ENCODE measurements at places on chromosomes 4 and X.

DNA sequence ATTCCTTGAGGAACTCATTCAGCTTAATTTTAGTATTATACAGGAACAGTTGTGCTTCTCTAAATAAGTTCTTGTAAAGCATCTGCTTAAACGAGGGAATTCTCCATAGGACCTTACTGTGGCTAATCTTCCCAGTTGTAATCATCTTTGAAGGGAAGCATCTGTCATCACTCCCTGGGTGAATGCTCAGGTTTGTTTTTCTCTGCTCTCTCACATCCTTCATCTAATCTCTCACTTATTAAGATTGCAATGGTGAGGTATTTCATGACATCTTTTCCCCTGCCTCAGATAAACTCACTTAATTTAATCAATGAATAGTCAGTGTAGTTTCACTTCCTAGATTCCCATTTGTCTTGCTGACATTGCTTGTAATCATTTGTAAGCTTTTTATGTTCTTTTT lies 121.8 kb upstream of the ADAMTS3 start:
- no peak for DNase-seq

DNA sequence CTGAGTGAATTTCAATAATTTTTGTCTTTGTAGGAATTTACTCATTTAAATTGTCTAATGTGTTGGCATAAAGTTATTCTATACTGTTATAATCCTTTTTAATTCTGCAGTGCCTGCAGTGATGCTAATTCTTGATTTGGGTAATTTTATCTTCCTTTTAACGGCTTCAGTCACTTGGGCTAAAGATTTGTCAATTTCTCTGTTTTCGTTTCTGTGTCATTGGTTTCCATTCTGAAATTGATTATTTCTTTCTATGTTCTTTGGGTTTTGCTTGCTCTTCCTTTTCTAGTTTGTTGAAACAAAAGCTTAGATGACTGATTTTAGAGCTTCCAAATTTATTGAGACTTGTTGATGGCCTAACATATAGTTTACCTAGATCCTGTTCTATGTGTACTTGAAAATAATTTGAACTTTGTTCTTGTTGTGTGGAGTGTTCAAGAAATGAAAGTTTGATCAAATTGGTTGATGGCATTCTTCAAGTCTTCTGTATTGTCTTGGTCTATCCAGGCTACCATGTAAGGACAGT lies 89.4 kb downstream of the TNIP2 start:
- no peak for DNase-seq

GRCh38 chrX:44314259-44314734 lies 29.2 kb downstream of the EFHC2 start:
- DNase-seq: peak; percentile 31

GRCh38 chr4:147863111-147863747 lies 131.3 kb downstream of the ARHGAP10 start:
- DNase-seq: no peak

- no peak for DNase-seq
Measured at GRCh38 chr4:119664168-119664907, 35.7 kb upstream of the PDE5A start.

DNA sequence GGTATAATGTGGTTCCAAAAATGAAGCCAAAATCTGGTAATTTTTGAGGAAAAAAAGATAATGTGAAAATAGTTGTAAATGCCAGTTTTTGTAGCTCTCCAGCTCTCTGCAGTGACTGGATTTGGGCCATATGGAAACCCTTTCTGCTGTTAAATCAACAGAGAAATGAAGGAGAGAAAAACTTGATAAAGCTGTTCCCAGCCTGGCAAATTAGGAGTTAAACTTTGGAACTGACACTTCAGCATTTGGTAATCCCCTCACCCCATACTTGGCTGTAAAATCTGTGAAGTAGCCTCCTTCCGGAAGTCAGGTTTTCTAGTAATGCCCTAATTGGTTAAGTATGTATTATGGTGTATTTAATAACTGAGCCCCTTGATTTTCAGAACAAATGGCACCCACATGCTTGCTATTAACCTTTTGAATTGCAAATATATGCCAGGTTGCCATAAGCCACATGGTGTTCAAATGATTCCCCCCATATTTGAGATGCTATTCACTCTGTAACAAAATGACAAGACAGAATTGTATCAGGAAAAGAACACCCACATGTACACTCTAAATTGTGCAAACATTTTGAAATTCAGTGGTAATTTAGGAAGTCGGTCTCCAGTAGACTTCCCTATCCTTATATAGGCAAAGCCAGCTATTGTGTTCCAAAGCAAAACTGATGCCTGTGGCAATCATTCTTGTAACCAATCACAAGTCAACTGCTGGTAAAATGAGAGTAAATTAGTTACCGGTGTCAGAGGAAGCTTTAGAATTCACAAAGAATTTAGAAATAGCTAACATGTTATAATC lies 96.3 kb upstream of the ADAMTS3 start:
- no peak for DNase-seq

GRCh38 chr4:90226734-90227133 lies 99.5 kb downstream of the CCSER1 start:
- no peak for DNase-seq

DNA sequence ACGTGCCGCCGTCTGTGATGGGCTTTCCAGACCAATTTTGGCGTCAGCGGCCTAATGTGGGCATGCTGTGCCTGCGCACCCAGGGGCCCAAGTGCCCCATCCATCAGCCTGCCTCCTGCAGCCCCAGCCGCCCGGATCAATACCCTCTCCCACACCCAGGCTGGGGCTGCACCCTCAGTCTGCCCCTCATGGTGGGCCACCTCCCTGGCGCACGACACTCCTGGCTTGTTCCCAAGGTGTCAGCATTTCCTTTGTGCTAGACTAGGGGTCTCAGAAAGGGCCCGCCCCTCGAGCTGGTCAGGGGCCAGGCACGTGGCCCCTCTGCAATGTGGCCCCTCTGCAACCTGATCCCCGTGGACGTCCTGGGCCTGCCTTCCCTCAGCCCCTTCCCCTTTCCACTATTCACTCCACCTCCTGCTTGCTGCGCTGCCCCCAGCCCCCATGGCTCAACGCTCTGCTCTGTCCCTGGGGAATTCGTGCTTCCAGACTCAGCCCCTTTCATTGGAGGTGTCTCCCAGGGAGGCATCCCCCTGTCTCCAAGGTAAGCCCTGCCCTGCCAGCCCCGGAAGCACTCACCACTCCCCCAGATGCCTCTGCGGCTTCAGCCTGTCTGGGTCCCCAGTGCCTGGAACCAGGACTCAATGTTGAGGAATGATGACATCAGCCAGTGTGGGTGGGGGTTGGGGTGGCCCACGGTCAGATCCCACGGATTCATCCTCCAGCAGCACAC lies 130.8 kb downstream of the HMX1 start:
- DNase-seq: no peak

- DNase-seq: no peak
Measured at GRCh38 chr4:28621591-28621990, 1761.0 kb downstream of the STIM2 start.

- no peak for DNase-seq
Measured at GRCh38 chrX:40550066-40550465, 30.7 kb upstream of the ATP6AP2 start.

DNA sequence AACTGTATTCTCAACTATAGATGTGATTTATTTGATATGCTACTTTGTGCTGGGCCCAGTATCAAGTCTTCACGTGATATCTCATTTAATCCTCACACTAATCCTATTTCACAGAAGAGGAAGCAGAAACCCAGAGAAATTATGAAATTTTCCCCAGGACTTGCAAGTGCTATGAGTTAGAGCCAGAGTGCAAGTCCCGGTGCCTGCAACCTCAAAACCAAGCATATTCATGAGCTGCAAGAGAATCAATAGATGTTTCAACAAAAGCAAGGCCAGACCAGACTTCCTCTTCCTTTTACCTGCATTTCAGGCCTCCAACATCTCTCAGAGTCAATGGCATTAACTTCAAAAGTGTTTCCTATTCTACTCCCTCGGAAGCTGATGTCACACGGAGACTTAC lies 92.2 kb upstream of the GATB start:
- no peak for DNase-seq

DNA sequence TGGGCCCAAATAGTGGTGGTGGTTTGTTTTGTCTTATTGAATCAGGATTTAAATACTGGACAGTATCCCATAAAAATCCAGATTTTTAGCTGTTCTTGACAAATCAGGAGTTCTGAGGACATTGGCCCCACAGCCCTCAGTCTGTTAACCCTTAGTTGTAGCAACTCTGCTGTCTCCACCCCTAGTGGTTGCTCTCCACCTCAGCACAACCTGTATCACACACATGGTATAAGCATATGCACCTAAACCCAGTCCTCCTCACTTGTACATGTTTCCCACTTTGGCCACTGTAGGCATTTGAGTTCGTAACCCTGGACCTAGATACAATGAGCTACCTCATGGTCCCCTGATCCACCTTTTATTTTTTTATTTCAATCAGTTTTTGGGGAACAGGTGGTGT lies 75.9 kb downstream of the MRPL1 start:
- DNase-seq: no peak

DNA sequence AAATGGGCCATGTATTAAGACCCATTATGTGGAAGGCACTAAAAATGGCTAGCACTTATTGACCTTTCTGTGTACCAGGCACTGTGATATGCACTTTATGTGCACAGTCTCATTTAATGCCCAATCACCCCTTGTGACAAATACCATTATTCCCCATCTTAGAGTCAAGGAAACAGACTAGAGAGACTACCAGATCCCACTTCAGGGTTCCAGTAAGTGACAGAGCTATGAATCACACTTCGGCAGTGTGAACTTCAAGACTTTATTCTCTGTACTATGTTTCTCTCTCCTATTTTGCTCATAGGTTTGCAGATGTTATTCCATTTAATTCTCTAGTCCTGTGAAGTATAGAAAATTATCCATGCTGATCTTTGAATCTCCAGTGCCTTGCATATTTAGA lies 107.0 kb downstream of the NFKB1 start:
- DNase-seq: no peak

DNA sequence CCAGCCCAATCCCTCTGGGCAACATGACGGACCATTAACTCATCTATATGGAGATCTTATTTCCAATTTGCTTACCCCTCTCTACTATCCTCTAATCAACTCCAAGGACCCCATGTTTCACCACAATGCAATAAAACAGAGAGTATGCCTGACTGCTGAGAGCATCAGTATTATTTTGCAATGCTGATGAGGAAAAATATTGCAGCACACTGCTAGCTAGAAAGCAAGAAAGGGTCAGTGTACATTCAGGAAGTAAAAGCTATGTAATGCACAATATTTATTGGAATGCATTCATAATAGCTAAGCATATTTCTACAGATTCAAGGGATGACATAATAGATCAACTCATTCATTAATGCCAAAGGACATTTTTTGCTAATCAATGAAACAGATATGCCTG lies 33.2 kb downstream of the ARAP2 start:
- no peak for DNase-seq

- no peak for DNase-seq
Measured at GRCh38 chr4:188728359-188728758, 589.1 kb downstream of the TRIML1 start.

DNA sequence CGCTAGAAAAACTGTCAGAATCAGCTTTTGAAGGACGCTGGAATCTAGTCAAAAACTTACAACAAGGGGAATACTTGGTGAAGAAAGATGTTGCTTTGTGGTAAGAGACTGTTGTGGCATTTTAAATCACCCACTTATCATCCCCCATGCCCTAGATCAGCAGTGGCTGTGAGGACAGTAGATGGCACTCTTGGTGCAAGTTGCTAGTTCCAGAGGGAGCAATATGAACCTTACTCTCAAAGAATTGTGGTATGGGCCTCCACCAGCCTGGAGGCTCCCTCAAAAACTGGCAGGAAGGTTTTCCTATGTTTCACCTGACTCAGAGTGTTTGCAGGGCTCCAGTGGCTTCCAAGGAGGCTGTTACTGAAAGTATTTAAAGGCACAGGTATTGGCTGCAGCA lies 37.7 kb upstream of the SLC16A2 start:
- DNase-seq: peak; percentile 2

- no peak for DNase-seq
Measured at GRCh38 chr4:187504974-187505797, 490.4 kb upstream of the ZFP42 start.

DNA sequence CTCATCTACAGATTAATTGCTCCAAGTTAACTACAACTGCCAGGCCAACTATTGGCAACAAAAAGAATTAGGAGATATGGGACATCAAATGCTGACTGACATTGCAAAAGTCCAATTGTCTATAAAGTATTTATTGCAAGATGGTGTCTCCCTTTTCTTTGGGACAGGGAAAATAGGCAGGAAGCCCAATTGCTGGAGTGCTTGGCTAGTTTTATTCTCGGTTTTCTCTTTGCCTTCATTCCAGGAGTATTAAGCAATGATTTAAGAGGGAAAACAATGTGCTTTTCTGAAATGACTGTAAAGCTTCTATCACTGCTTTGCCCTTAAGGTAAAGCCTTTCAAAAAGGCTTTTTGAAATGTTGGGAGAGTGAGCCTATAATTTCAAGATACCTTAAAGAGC lies 62.8 kb upstream of the DIAPH2 start:
- no peak for DNase-seq

GRCh38 chrX:3307881-3308280 lies 38.6 kb downstream of the MXRA5 start:
- DNase-seq: no peak

GRCh38 chr4:154407443-154407842 lies 84.2 kb downstream of the DCHS2 start:
- DNase-seq: no peak

- no peak for DNase-seq
Measured at GRCh38 chr4:55133951-55134350, 8.6 kb upstream of the KDR start.

DNA sequence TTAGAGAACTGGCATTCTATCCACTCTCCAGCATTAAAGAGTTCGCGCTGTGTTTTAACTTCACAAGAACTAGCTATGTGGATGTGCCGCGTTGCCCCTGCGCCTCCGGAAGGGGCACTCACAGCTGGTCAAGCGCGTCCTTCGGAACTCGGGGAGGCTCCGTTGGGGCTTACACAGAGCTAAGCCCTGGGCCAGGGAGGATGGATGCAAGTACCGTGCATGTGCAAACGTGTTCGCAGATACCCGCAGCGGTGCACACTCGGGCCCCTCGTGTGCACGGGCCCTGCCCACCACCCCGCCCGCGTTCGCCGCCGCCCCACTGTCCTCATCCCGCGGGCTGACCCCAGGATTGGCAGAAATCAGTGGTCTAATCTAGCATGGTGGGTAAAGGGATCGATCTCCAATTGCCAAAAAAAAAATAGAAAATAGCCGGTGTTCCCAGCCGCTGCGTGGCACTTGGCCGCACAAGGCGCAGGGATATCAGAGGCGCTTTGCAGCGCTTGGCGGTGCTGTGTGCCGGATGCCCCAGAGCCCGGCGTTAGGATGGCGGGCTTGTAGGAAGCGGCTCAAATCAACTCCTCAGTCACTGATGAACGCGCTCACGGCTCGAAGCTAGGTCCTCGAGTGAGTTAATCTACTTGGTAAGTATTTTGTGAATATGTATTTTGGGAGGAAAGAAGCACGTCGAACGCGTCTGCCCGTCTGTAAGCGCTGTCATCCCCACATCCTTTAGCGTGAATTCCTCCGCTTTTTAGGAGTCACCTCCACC lies 989 bp upstream of the PCDH10 start:
- DNase-seq: no peak

- no peak for DNase-seq
Measured at GRCh38 chr4:121306931-121307330, 73.9 kb downstream of the QRFPR start.

DNA sequence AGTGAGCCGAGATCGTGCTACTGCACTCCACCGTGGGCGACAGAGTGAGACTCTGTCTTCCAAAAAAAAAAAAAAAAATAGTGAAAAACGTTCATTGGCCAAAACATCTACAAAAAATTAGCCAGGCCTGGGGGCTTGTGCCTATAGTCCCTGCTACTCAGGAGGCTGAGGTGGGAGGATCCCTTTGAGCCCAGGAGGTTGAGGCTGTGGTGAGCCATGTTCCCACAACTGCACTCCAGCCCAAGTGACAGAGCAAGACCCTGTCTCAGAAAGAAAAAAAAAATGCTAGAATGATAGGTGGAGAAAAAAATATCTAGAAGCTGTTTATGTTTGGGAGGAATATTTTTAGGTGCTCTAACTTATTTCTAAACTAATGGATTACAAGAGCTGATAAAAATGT lies 14.9 kb downstream of the SPRY1 start:
- DNase-seq: no peak
